ENCODE measurements at places on chromosomes 3 and 15.

GRCh38 chr15:90547540-90547939 lies 17.8 kb downstream of the CRTC3 start:
- no peak for DNase-seq

- DNase-seq, result no peak
These were observed 132.4 kb upstream of the PLXNA1 start for GRCh38 chr3:126850370-126851085.

DNA sequence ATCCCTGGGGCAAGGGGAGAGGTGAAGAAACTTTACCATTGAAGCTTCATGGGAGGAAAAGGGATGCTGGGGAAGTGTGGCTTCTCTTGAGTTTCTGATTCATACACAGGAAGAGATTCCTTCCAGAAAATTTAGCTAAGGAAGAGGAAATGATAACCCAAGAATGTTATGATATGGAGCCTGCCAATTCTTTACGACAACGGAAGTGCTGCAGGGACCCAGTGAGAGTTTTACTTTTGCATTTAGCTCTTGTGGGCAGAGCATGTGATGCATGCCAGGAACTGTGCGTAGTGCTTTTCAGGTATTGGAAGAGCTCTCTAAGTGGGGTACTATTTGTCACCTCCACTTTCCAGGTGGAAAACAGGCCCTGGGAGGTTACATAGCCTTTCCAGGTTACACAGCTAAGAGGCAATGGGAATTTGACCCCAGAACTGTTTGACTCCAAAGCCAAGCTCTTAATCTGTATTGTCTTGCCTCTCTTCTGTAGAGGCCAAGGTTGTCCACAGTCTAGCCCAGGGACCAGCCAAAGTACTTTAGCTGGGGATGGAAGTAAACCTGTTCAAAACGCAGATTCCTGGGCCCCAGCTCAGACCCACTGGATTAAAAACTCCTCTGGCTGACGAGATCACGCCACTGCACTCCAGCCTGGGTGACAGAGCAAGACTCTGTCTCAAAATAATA lies 23.0 kb downstream of the CMTM7 start:
- DNase-seq, result no peak

- DNase-seq, result no peak
These were observed 289.8 kb upstream of the ROPN1 start for GRCh38 chr3:124281453-124282316.

- no peak for DNase-seq
These were observed 94.1 kb upstream of the TP63 start for GRCh38 chr3:189537135-189537534.

DNA sequence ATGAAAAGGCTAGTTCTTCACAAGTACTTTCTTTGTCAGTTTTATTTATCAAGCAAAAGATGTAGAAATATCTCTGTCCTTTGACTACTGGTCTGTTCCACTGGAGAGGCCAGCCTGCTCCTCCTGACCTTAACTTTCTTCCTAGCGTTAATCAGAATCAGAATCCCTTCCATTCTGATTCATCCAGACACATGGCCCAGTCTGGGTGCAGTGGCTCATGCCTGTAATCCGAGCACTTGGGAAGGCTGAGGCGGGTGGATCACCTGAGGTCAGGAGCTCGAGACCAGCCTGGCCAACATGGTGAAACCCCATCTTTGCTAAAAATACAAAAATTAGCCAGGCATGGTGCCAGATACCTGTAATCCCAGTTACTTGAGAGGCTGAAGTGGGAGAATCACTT lies 32.0 kb upstream of the MANF start:
- no peak for DNase-seq

DNA sequence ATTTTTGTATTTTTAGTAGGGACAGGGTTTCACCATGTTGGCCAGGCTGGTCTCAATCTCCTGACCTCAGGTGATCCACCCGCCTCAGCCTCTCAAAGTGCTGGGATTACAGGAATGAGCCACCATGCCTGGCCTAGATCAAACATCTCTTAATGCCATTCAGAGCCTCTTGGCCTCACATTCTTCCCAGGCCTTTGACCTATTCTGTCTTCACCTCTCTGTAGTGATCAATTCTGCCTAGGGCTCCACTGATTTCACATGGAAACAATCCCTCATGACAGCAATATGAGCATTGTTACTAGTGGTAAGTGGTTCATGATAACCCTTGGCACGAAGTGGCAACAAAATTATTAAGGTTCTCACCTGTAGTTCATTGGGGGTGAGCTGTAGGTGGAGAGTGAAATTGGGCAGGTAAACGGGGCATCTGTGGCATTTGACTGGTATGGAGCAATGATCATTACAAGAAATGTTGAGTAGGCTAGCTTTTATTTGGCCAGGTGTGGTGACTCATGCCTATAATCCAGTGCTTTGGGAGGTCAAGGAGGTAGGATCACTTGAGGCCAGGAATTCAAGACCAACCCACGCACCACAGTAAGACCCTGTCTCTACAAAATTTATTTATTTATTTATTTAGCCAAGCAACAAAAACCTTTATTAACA lies 4.8 kb upstream of the ARPIN start:
- no peak for DNase-seq

GRCh38 chr15:101139986-101140696 lies 111.7 kb downstream of the CHSY1 start:
- no peak for DNase-seq

DNA sequence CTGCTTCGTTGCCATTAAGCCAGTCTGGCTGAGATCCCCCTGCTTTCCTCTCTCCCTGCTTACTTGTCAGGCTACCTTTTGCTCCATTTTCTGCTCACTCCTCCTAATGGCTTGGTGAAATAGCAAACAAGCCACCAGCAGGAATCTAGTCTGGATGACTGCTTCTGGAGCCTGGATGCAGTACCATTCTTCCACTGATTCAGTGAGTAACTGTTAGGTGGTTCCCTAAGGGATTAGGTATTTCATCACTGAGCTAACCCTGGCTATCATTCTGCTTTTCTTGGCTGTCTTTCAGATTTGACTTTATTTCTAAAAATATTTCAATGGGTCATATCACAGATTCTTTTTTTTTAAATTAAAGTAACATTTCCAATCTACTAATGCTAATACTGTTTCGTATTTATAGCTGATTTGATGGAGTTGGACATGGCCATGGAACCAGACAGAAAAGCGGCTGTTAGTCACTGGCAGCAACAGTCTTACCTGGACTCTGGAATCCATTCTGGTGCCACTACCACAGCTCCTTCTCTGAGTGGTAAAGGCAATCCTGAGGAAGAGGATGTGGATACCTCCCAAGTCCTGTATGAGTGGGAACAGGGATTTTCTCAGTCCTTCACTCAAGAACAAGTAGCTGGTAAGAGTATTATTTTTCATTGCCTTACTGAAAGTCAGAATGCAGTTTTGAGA lies 25.0 kb downstream of the CTNNB1 start:
- no peak for DNase-seq

- no peak for DNase-seq
These were observed 26.6 kb upstream of the SMAD6 start for GRCh38 chr15:66675446-66675845.

DNA sequence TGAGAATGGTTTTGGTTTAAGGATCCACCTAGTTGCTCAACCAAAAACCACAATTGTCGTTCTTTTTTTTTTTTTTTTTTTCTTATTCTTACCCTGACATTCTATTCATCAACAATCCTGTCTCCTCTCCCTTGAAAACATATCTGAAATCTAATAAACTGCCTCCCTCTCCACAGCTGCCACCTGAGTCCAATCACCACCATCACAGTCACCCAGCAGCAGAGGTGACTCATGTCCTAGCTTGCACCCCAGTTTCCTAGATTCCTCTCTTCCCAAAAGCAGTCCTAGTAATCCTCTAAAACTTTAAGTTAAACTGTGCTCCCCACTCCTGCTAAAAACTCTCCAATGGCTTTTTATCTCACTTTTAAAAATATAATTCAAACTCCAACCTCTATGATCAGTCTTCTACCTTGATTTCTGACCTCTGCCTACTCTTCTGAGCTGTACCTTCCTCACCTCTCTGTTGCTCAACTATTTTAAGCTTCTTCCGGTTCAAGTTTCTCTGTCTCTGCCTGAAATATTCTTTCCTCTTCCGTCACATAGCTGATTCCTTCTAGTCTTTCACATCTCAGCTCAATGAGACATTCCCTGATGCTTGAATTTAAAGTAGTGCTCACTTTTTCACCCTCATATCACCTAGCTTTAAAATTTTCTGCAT lies 33.7 kb upstream of the RBMS3 start:
- no peak for DNase-seq

GRCh38 chr3:13135811-13136321 lies 62.6 kb upstream of the IQSEC1 start:
- DNase-seq, result no peak

- DNase-seq, result no peak
These were observed 1.2 kb upstream of the ITIH4 start for GRCh38 chr3:52831500-52832301.

DNA sequence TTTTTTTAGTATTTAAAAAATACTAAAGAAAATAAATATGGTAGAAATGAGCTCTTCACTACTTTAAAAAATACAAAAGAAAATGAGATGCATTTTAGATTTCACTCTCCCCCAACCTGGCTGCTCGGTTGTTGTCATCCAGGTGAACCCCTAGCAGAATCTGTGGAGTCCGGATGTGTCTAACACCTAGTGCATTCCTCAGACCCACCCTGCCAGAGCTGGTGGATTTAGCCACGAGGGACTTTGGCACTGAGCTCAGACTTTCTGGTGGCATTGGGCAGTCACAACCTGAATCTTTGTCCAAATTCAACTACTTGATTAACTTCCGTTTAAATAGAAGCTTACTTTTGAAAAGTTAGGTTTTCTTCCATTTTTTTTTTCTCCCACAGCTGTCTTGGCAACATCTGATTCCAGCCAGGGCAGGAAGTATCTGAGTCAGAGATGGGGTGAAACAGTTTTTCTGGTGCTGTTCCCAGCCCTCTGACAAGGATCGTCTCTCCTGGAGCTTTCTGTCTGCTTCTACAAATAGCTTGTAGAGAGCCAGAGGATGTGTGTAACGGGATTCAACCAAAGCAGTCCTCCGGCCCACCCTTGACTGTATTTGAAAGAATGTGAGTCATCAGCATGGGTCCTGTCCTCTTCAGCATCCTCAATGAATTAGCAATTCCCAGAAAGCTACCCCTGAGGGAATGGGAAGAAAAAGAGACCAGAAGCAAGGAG lies 301.8 kb upstream of the MCTP2 start:
- no peak for DNase-seq

DNA sequence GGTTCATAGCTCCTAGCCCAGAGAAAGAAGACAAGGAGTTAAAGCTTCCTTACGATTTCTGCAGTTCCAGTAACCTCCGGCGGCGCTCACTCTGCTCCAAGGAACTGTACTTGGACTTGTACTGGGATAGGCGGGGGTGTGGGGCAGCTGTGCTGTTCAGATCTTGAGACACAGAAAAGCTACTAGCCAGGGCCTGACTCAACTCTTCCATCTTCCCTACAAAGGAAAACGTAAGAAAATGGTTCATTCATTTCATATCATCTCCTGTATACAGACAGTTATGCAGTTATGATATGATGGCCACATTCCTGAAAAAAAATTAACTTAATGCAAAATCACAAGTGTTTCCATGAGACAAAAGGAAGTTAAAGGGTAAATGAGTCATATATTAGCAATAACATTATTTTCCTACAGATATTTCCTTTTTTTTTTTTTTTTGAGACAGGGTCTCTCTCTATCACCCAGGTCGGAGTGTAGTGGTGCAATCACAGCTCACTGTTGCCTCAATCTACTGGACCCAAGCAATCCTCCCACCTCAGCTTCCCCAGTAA lies 4.6 kb downstream of the SNUPN start:
- no peak for DNase-seq

DNA sequence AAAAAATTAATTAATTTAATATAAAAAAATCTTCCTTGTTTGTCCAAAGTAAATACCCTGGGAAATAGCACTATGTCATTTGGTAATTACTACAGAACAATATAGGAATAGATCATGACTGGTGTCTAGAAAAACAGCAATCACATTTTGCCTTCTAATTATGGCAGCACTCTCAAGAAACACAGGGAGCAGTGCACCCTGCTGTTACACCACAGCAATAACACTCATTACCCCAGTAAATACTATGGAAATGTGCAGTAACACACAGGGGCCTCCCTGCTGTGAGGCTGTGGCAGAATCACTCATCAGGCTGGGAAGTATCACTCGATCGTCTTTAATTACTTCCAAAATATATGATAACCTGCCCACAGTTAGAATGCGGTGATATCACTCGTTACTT lies 646.0 kb downstream of the TUSC7 start:
- no peak for DNase-seq
